ENCODE measurements at places on chromosomes 5 and 9.

- DNase-seq: peak; percentile 80
Observed at GRCh38 chr9:73081979-73082657, 69.5 kb upstream of the ANXA1 start.

- DNase-seq: peak; percentile 92
Observed at GRCh38 chr5:77882670-77883257, 106.6 kb upstream of the TBCA start.

DNA sequence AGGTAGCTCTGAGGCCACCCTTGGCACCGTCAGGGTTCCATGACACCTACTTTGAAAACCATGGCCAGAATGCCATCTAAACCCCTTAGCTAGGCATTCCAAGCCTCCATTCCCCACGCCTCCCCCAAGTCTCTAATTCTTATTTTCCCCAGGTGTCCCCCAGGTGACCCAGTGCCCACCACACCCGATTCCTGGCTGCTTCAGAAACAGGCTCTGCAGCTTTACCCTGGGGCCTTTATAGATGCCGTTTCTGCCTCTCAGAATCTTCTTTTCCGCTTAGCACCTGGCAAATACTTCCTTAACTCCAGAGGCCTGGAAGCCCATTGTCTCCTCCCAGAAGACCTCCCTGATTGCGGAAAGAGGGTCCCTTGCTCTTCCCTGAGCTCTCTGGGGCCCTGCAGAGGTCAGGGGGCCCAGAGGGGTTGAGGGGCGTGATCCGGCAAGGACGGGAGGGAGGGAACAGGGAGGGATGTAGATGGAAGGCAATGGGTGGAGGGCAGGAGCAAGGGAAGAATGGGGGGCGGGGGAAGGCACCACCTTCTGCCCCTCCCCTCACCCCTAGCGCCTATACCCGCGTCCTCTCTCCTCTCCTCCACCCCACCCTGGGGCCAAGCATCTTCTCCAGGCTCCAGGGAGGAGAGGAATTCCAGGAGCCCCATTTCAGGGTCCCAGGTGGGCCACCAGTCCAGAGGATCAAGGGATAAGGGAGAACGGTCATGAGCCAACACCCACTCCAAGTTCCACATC is 12.0 kb upstream of the WDR38 start:
- no peak for DNase-seq

GRCh38 chr9:17476401-17476800 is 102.5 kb upstream of the SH3GL2 start:
- no peak for DNase-seq

DNA sequence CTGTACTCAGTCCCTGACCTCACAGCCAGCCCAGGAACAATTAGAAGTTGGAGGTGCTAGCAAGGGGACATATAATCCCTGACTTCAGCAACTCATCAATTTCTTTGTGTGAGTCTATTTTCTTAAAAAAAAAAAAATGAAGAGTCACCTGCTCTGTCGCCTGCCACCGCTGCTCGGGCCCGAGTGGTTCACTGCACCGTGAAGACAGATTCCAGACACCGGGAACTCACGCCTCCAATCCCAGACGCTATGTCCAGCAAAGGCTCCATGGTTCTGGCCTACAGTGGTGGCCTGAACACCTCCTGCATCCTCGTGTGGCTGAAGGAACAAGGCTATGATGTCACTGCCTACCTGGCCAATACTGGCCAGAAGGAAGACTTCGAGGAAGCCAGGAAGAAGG is 606.6 kb downstream of the PRELID2 start:
- no peak for DNase-seq

- DNase-seq: no peak
Observed at GRCh38 chr5:180799194-180799593, 3.4 kb downstream of the MGAT1 start.

- DNase-seq: peak; percentile 10
Observed at GRCh38 chr5:87048156-87048555, 219.5 kb upstream of the RASA1 start.

- no peak for DNase-seq
Observed at GRCh38 chr5:152016421-152016820, 91.8 kb upstream of the GLRA1 start.

DNA sequence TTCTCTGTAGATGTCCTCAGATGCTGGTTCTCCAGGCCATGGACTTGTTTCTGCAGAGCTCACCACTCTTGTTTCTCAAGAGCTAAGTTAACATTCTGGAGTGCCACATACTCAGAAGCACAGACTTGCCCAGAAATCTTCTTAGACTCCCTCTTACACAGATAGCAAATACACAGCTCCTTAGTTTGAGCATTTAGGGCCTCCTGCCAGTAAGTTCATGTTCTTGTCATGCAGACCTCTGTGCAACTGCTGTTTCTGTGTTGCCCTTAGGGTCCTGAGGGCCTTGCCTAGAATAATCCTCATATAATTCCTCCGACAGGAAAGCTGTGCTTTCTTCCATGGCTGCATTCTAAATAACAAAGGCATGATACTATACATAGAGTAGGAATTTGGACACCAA is 1.3 kb upstream of the PTPDC1 start:
- DNase-seq: peak; percentile 65

GRCh38 chr5:172745838-172746237 is 25.2 kb downstream of the DUSP1 start:
- DNase-seq: no peak

GRCh38 chr5:24635209-24635608 is 9.6 kb downstream of the CDH10 start:
- DNase-seq: no peak

DNA sequence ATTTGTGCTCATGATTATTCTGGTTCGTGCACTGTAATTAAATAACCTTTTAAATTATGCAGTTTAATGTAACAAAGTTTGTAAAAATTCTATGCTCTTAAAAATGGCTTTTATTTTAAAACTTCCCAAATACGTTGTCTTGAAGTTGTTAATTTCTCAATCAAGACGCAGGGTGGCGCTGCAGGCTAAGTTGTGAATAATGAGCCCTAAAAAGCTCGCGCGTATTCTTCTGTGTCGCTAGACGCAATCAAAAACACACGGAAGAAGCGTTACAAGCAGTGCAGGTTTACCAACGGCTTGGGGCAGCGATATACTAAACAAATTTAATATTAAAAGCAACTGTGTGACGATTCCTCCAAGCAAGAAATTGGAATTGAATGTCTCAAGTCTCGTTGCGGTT is at the start of gene PCDHB4:
Gene PCDHB4 (plus strand): TSS at position 256 of the 400 bp plus-strand sequence. CDS start 181 bp downstream, outside the sequence.
- no peak for DNase-seq

- no peak for DNase-seq
Observed at GRCh38 chr5:143267186-143267585, 136.3 kb downstream of the NR3C1 start.

GRCh38 chr5:55816342-55816741 is 34.8 kb upstream of the IL31RA start:
- DNase-seq: peak; percentile 80

DNA sequence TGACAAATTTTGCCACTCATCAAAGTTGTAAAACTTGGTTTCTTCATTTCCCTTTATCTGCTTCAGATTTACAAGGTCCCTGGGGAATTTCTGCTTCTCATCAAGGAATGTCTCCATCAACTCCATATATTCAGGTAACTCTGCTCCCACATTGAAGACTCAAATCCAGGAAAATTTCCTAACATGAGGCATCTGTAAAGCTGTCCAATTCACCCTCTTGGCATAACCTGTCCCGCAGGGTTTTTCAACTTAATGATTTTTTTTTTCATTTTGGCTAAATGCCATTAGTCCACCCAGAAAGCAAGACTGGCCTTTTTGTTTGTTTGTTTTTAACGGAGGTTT is 50.2 kb upstream of the SLC30A5 start:
- peak; percentile 13 for DNase-seq

- no peak for DNase-seq
Observed at GRCh38 chr5:15808577-15808976, 308.6 kb downstream of the FBXL7 start.

- peak; percentile 82 for DNase-seq
Observed at GRCh38 chr9:124180557-124180956, 77.2 kb upstream of the NEK6 start.

GRCh38 chr9:127138444-127138843 is 16.0 kb upstream of the ANGPTL2 start:
- no peak for DNase-seq

DNA sequence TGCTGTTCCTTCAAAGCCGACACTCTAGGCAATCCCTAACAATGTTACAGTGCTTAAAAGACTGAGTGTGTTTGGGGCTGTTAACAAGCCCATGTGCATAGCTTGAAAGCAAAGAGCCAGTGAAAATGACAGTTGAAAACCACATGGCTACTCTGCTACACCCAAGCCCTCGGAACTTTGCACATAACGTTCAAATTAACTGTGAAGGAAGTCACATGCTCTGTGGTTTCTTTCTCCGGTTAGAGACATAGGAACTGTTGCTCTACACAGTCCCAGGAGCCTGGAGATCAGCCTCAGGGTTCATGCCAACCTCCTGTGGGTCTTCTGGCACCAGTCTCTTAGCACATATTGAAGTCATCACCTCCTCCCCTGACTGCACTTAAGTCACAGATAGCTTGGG is 51.1 kb downstream of the C9orf152 start:
- DNase-seq: peak; percentile 78

GRCh38 chr9:133935328-133936005 is 56.7 kb downstream of the VAV2 start:
- peak; percentile 79 for DNase-seq

- DNase-seq: no peak
Observed at GRCh38 chr9:93259490-93260262, 75.7 kb downstream of the WNK2 start.

- DNase-seq: no peak
Observed at GRCh38 chr9:134918646-134919045, 934 bp upstream of the FCN1 start.

DNA sequence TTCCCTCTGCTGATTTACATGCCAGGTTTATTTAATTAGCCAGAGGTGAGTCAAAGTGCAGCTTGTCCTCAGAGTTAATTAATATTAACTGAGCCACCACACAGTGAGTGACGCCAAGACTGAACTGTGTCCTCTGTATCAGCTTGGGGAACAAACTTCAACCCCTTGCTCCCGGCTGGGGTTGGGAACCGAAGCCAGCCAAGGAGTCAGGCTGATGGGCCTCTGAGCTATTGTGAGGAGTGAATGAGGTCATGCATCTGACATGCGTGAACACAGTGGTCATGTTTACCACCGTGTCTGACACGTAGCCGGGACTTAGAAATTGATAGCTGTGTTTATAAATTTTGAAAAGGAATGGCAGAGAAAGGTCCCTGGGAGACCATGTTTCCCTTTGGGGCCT is 17.1 kb downstream of the IGIP start:
- DNase-seq: no peak

DNA sequence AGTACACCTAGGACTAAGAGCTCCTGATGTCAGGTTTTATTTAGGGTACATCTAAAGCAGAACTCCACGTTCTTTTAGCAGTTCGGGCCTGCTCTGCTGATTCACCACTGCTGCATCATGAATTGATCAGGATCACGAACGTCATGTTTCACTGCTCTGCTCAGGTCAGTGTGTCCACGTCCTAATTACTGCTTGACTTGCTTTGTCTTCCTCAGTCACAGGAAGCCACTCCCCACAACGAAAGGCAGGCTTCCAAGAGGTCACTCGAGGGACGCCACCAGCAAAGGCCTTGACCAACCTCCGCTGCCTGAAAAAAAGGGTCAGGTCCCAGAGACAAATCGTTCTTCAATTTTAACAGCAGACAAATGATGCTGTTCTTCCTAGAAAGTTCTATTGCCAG is 40.3 kb downstream of the CTNND2 start:
- no peak for DNase-seq

GRCh38 chr5:172410662-172411483 is 43.5 kb downstream of the SH3PXD2B start:
- peak; percentile 40 for DNase-seq

DNA sequence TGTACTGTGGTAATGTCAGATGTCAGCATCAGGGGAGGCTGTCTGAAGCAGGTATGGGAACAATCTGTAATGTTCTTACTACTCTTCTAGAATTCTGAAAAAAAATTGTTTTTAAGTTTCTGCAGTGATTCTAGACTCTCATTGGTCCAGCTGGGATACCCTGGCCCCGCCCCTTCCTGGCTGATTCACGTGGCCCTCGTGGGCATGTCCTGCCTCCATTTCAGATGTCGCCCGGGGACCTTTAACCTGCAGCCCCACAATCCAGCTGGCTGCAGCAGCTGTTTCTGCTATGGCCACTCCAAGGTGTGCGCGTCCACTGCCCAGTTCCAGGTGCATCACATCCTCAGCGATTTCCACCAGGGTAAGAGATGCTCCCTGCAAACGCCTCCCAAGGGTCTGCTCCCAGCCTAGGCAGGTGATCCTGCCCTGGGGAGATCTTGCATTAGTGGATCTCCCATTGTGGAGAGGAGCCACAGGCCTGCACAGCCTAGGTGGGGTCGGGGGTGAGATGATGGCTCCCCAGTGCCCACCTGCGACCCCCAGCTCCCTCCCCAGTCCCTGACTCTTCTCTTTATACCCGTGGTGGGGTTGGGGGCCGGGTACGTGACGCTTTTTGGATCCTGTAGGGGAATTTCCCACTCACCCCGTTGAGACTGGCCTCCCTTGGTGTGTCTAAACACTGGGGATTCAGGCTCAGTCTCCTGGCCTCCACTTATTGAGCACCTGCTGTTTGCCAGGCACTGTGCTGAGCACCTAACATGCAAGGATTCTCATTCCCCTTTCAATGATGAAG is 36.5 kb downstream of the LAMC3 start:
- peak; percentile 13 for DNase-seq

DNA sequence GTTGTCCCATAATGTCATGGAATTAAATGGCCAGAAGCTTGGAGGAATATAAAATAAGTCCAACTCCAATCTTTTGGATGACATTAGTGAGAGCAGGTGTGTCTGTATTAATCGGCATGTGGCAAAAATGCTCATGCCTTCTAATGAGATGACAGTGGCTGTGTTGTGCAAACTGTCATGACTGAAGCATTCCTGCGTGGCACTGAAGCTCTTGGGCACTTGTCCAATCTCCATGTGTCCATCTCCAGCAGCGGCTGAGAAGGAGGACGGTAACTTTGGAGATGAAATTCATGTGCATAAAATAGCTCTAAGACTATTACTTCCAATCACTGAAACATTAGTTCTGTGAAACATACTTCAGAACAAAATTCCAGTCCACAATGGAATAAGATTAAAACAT is 697.5 kb upstream of the GRAMD2B start:
- DNase-seq: no peak

DNA sequence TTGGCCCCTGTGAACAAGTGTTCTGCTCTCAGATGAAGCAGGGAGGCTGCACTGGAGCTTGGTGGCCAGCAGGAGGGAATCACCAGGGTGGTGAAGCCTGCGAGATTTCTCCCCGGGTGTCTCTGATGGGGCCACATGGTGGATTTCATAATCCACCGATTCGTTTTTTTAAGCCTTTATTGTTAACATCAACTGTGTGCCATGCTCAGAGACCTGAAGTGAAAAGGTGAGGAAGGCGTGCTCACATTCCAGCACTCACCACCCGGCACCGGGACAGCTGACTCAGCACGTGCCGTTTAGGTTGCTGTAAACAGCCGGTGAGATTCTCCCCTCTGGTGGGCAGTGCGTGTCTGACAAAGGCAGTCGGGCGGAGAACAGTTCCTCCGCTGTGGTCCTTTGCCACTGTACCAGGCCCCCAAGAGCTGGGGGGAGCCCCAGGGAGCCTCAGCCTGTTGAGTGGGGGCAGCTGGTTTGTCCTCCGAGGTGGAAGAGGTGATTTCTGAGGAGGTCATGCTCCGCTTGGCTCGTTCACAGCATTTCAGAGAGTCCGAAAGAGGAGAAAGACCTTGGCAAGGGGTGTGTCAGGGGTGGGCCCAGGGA is 12.7 kb upstream of the AHRR start:
- DNase-seq: peak; percentile 25
